ENCODE measurements at places on chromosomes 16 and 17.
A peak's percentile ranks its signal among the peaks of the same experiment; 100 is the strongest.

GRCh38 chr16:25256695-25257469 is 763 bp downstream of the ZKSCAN2 start:
- peak overlapping the region; percentile 89 for H3K27ac ChIP-seq
- peak overlapping the region; percentile 92 for H3K4me3 ChIP-seq
- peaks cover 8% of the 10 kb centered on the region for H3K36me3 ChIP-seq

- H3K4me1 ChIP-seq, result peaks cover 21% of the 10 kb centered on the region
- peaks cover 12% of the 10 kb centered on the region for H3K36me3 ChIP-seq
- no peak overlapping the region for H3K4me3 ChIP-seq
- H3K27ac ChIP-seq, result no peak overlapping the region
Observed at GRCh38 chr17:43381621-43382020, 17.2 kb upstream of the ARL4D start.

GRCh38 chr16:52076801-52077201 is 470.1 kb downstream of the TOX3 start:
- no peak overlapping the region for H3K4me3 ChIP-seq
- no peaks in the 10 kb centered on the region for H3K27me3 ChIP-seq
- no peak overlapping the region for H3K27ac ChIP-seq

DNA sequence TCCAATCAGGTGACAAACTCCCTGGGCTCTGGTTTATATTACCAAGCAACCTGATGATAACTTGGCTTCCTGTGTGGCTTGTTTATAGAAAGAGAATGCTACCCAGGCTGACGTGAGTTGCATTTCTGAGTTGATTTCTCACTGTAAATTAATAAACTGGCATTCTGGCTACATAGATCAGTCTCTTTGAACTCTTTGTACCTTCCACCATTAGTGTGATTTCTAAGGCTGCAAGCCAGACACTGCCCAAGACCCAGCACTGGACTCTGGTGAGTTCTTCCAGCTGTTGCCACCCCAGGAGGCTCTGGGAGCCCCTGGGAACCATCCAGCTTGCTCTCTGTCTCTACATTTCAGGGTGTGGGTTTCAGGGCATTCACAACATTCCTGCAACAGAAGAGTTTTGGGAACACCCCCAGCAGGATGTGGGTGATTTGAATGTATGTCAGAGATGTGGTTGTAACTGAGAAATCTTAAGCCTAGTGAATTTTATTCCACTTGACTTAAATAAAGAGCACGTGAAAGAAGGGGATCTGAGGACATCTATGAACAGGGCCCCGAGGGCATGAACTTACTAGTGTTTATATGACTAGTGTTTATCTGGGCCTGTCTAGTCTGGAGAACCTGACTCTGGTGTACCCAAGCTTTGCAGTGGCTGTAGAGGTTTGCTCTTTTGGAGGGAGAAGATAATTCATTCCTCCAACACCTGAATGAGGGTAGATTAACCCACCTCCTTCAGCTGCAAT is 30.3 kb upstream of the LRRC37A start:
- peak overlapping the region; percentile 52 for H3K27ac ChIP-seq
- no peaks in the 10 kb centered on the region for H3K27me3 ChIP-seq
- H3K4me3 ChIP-seq, result no peak overlapping the region
- H3K4me1 ChIP-seq, result peaks cover 7% of the 10 kb centered on the region

DNA sequence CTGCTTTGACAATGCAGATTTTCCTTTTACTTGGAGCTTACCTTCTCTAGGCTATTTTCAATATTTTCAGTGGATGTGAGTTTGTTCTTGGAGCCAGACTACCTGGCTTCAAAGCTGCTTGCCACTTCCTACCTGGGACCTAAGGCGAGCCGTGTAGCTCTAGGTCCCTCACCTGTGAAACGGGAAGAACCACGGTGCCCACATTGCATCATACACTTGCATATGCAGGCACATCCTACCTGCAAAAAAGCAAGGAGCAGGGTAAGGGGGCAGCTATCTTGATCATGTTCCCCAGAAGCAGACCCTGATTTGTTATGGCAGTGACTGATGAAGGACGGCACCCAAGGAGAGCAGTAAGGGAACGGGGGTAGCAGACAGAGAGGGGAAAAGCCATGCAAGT is 27.0 kb upstream of the MPRIP start:
- H3K27ac ChIP-seq, result no peak overlapping the region
- no peak for DNase-seq
- H3K4me1 ChIP-seq, result peaks cover 12% of the 10 kb centered on the region
- no peak overlapping the region for H3K4me3 ChIP-seq
- H3K36me3 ChIP-seq, result no peaks in the 10 kb centered on the region
- no peaks in the 10 kb centered on the region for H3K27me3 ChIP-seq

GRCh38 chr17:47622180-47622549 is 27.6 kb upstream of the KPNB1 start:
- H3K36me3 ChIP-seq, result peaks cover 16% of the 10 kb centered on the region
- H3K27me3 ChIP-seq, result no peaks in the 10 kb centered on the region
- H3K27ac ChIP-seq, result no peak overlapping the region
- H3K4me3 ChIP-seq, result no peak overlapping the region
- H3K4me1 ChIP-seq, result no peaks in the 10 kb centered on the region

- H3K36me3 ChIP-seq, result peaks cover 26% of the 10 kb centered on the region
- H3K27me3 ChIP-seq, result no peaks in the 10 kb centered on the region
- H3K4me1 ChIP-seq, result peaks cover 8% of the 10 kb centered on the region
- no peak overlapping the region for H3K27ac ChIP-seq
Observed at GRCh38 chr17:61984821-61985220, 57.0 kb upstream of the INTS2 start.

DNA sequence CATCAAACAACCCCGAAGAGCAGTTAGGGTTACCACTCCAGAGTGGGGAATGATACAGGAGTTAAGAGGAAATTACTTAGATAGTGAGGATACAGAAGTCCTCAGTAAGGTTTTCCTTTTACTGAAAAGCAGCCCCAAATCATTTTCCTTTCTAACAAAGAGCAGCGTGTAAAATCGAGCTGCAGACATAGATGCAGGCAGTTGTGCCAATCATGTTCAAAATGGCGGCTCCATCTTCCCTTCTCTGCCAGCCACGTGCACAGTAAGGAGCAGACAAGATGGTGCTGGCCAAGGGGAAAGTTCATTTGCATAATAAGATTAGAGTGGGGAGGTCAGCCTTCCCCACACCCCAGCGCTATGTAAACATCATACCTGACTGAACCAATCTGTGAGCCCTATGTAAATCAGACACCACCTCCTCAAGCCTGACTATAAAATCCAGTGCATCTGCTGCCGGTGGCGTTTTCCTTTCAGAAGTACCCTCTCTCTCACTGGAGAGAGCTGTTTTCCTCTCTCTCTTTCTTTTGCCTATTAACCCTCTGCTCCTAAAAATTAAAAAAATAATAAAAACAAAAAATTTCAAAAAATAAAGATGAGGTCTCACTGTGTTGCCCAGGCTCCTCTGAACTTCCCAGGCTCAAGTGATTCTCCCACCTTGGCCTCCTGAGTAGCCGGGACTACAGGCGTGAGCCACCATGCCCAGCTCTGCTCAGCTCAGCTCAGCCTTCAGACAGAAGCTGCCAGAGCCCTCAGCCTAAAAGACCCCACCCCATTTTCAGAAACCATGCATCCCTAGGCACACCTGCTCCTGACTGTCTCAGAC is 2.6 kb upstream of the SRL start:
- no peak for DNase-seq
- no peaks in the 10 kb centered on the region for H3K36me3 ChIP-seq

DNA sequence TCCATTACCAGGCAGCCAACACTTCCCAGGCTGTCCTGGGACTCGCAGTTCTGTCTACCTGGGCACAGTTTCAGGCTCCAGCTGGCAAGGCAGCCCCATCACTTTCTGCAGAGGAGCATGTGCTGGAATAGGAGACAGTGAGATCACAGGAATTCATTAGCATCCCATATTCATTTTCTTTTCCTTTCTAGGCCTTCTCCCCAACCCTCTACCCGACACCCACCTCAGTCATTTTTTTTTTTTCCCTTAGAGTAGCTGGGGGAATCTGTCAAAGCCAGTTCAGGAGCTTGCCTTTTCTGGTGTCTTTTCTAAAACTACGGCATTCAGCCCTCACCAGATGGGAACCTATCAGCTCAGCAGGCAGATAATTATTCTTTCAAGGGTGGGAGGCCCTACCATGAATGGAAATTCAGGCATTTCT is 42.4 kb upstream of the FBXO47 start:
- no peaks in the 10 kb centered on the region for H3K36me3 ChIP-seq
- peaks cover 10% of the 10 kb centered on the region for H3K27me3 ChIP-seq
- no peak for DNase-seq
- no peaks in the 10 kb centered on the region for H3K4me1 ChIP-seq

DNA sequence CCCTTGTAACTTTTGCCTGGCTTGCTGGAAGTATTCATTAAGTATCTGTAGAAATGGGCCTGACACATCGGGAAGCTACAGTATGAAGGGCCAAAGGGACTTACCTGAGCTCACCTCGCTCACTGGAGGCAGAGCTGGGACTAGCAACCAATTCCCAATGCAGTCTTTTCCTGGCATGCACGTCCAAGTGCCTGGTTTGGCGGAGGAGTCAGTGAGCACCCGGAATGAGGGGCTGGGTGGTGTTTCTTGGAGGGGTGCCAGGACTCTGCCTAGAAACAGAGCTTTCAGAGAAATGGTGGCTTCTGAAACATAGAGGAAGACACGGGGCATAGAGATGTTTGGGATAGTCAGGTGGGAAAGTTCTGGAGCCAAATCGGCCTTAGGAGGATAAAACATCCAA is 18.4 kb upstream of the GPRC5C start:
- peaks cover 12% of the 10 kb centered on the region for H3K27me3 ChIP-seq
- H3K4me3 ChIP-seq, result no peak overlapping the region
- H3K4me1 ChIP-seq, result peaks cover 3% of the 10 kb centered on the region
- DNase-seq, result no peak

DNA sequence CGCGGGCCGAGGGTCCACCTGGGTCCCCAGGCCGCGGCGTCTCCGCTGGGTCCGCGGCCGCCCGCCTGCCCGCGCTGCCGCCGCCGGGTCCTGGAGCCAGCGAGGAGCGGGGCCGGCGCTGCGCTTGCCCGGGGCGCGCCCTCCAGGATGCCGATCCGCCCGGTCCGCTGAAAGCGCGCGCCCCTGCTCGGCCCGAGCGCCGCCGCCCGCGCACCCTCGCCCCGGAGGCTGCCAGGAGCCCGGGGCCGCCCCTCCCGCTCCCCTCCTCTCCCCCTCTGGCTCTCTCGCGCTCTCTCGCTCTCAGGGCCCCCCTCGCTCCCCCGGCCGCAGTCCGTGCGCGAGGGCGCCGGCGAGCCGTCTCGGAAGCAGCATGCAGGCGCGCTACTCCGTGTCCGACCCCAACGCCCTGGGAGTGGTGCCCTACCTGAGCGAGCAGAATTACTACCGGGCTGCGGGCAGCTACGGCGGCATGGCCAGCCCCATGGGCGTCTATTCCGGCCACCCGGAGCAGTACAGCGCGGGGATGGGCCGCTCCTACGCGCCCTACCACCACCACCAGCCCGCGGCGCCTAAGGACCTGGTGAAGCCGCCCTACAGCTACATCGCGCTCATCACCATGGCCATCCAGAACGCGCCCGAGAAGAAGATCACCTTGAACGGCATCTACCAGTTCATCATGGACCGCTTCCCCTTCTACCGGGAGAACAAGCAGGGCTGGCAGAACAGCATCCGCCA is 504 bp downstream of the FOXC2 start:
- peak overlapping the region; percentile 4 for H3K4me3 ChIP-seq
- H3K36me3 ChIP-seq, result no peaks in the 10 kb centered on the region
- peaks cover 16% of the 10 kb centered on the region for H3K27me3 ChIP-seq
- no peak overlapping the region for H3K27ac ChIP-seq
- DNase-seq, result peak; percentile 33

DNA sequence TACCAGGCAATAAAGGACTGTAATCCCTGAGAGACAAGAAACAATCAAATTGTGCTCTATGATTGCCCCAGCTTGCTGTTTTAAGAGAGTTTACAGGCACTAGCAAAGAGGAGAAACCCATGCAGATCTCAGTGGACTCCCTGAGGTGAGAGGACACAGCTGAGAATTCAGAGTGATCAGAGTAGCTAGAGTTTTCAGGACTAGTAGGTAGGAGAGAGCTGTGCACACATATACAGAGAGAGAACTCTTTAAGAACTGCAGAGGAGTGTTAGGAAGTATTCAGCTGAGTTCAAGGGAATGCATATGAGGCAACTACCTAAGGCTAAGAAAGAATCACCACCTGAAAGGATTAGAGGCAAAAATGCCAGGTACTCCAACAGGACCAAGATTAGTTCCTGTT is 904.8 kb downstream of the CDH8 start:
- DNase-seq, result no peak
- H3K4me3 ChIP-seq, result no peak overlapping the region
- H3K4me1 ChIP-seq, result no peaks in the 10 kb centered on the region
- H3K36me3 ChIP-seq, result no peaks in the 10 kb centered on the region
- H3K27me3 ChIP-seq, result no peaks in the 10 kb centered on the region

- no peak overlapping the region for H3K4me3 ChIP-seq
- H3K27ac ChIP-seq, result no peak overlapping the region
- H3K36me3 ChIP-seq, result no peaks in the 10 kb centered on the region
Observed at GRCh38 chr16:3953728-3954410, 73.4 kb upstream of the CREBBP start.

GRCh38 chr17:11334493-11334892 is 93.5 kb downstream of the SHISA6 start:
- H3K4me3 ChIP-seq, result no peak overlapping the region
- no peaks in the 10 kb centered on the region for H3K4me1 ChIP-seq
- H3K27me3 ChIP-seq, result no peaks in the 10 kb centered on the region
- H3K36me3 ChIP-seq, result no peaks in the 10 kb centered on the region
- H3K27ac ChIP-seq, result no peak overlapping the region
- no peak for DNase-seq

GRCh38 chr17:3859940-3860339 is 13.9 kb upstream of the NCBP3 start:
- peaks cover 2% of the 10 kb centered on the region for H3K36me3 ChIP-seq
- H3K27ac ChIP-seq, result no peak overlapping the region
- H3K4me1 ChIP-seq, result no peaks in the 10 kb centered on the region
- no peak overlapping the region for H3K4me3 ChIP-seq
- peaks cover 4% of the 10 kb centered on the region for H3K27me3 ChIP-seq

DNA sequence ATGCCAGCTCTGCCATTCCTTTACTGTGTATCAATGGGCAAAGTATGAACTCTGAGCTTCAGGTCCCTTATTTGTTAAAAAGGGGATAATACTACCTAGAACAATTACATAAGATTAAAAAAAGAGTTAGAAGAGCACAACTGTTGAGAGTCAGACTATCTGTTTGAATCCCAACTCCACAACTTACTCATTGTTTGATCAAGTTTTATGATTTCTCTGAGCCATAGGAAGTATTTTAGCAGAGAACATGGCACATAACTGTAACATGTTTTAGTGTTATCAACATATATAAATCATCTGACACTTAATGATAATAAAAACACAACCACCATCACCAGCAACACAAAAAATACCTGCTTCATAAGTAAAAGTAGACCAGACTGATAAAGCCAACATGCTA is 421.3 kb downstream of the ZFHX3 start:
- peaks cover 3% of the 10 kb centered on the region for H3K4me1 ChIP-seq
- H3K4me3 ChIP-seq, result no peak overlapping the region
- H3K36me3 ChIP-seq, result peaks cover 5% of the 10 kb centered on the region
- H3K27me3 ChIP-seq, result no peaks in the 10 kb centered on the region
- DNase-seq, result no peak

- H3K36me3 ChIP-seq, result no peaks in the 10 kb centered on the region
- peaks cover 18% of the 10 kb centered on the region for H3K27me3 ChIP-seq
- H3K4me3 ChIP-seq, result no peak overlapping the region
Observed at GRCh38 chr16:84423416-84423837, 55.1 kb downstream of the ATP2C2 start.

DNA sequence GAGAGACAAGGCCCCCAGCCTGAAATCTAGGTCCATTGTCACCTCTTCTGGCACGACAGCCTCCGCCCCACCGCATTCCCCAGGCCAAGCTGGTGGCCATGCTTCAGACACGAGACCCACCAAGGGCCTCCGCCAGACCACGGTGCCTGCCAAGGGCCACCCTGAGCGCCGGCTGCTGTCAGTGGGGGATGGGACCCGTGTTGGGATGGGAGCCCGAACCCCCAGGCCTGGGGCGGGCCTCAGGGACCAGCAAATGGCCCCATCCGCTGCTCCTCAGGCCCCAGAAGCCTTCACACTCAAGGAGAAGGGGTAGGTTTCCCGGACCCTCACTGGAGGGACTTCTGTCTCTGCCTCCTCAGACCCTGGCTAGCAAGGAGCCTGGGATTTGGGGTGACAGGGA is 1.0 kb downstream of the TEDC2 start:
- H3K36me3 ChIP-seq, result no peaks in the 10 kb centered on the region
- no peak overlapping the region for H3K27ac ChIP-seq
